Stimulated activated CD8-positive, alpha-beta memory T cell treated with anti-CD3 and anti-CD28 coated beads, Interleukin-4, amount 100 ng/mL, for 4 hours (primary cell): ENCODE measurements at places on chromosomes 12 and 14.

GRCh38 chr14:53529519-53529918, 376.4 kb upstream of the DDHD1 start:
- DNase-seq = no peak

GRCh38 chr14:104843442-104844305, 21.4 kb upstream of the CEP170B start:
- no peak for DNase-seq

DNA sequence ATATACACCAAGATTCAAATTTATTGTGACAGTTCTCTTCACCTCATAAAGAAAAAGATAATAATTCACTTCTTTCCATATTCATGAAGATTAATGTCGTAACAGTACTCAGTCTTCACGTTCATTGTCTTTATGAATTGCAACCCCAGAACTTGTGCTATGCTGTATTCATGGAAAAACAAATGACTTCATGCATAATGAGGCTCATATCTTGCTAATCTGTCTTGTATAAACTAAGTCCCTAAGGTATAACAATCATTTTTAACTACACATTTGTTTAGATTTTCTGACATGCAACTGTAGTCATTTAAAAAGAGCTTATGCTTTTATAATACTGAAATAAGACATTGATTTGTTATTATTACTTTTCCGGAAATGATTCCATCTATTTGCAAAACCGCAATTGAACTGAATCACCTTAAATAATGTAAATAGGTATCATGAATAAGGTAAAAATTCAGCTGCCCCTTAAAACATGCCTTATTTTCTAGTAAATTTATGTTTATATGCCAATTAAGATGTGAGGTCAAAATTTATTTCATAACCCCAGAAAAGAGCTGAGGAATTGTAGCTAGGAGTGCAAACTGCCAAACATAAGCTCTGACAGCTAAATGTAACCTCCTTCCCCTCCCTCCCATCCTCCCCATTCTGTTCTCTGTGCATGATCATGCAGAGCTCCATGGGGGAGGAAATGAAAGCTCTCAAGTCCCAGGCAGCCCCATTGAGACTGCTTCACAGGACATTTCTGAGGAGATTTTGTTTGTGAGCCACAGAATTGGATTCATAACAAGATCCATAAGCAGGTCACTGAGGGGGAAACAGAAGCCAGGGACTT, 301.6 kb downstream of the ATP23 start:
- no peak for DNase-seq

DNA sequence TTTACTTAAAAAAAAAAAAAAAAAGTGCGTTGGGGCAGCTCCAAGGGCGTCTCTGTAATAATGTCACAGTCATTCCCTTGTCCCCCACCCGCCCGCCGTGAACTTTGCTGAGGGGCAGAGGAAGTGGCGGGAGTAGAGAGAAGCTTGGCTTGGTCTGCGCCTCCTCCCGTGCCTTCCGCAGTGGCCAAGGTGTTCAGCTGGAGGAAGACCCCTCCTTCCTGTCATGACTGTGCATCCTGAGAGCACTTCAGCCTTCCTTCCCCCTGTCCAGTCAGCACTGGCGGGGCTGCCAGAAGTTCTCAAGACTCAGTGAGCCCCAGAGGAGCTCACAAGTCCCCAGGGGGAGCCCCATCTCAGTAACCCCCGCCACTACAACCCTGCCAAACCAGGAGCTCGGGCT, 32.2 kb downstream of the AACS start:
- no peak for DNase-seq

DNA sequence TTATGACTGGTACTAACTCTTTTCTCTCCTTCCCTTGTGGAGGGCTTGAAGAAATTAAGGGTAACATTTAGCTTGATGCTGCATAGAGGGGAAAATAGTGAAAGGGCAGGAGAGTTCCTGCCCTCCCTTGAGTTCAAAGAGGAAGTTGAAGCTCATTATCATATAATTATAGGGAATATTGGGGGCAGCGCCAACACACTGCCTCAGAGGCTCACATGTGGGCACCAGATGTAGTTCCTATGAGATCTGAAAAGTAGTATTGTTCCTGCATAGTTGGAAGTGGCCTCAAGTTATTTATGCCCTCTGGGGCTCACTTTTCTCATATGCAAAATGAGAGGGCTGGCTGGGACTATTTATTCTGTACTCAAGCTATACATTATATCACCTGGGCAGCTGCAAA, 33.0 kb upstream of the FGF23 start:
- no peak for DNase-seq

DNA sequence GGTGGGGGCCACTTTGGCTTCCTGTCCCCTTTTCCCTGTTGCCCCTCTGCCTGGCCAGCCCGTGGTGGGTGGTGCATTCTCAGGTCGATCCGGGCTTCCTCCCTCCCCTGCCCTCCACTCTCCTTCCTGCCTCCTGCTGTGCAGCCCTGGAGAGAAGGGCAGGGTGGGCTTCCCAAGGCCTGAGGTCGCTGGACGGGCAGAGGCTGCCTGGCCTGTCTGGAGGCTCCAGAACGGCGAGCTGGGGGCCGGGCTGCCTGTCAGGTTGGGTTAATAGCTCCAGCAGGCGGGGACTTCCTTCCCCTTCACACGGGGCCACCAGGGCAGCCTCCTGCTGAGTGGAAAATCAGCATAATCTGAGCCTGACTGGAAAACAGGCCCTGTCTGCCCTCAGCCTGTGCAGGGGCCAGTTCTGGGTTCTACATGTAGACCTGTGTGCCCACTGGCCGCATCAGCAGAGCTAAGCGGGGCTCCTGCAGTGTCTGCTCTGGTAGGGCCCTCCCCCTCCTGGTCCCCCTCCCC, 11.3 kb downstream of the KIF26A start:
- no peak for DNase-seq

DNA sequence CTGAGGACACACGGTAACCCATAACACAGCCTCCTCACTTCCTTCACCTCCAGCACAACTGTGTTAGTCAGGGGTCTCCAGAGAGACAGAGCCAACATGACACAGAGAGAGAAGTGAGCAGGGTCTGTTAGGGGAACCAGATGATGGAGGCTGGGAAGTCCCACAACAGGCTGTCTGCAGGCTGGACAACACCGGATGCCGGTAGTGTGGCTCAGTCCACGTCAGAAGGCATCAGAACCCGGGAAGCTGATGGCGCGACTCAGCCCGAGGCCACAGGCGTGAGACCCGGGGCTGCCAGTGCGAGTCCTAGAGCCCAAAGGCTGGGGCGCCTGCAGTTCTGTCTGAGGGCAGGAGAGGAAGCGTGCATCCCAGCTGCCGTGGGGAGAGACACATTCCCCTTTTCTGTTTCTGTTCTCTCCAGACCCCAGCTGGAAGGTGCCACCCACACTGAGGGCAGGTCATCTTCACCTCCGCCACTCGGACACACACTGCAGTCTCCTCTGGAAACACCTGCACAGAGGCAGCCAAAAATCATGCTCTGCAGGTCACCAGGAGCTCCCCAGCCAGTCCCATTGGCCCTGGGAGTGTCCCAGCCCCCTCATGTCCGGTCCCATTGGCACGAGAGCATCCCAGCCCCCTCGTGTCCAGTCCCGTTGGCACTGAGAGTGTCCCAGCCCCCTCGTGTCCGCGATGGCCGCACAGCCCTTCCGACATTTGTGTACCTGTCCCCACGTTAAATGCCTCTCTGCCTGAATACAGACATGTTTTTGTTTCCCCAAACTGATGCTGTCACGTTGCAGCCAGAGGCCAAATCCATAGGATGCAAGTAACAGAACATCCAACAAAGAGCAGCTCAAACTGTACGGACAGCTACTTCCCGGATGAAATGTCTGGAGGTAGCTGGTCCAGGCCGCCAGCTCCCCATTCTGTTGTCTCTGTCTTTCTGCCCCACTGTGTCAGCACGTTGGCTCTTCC, 7.9 kb upstream of the FBRSL1 start:
- DNase-seq = no peak

DNA sequence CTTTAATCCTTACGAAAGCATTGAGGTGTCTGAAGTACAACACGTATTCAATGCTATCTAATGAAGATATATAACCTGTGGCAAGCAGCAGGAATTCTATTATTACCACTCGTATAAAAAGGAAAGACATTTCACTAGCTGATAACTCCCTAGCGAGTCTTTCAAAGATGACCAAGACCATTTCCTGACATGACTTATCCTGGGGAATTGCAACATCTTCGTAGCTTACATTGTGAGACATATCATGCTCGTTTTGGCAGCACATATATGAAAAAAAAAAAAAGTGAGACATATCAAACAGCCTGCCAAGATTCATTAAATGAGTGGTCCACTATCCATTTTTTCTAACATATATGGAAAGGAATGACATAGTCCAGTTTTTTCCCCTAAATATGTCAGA, 337.0 kb downstream of the FSCB start:
- DNase-seq = no peak

GRCh38 chr12:225012-225411, 11.1 kb upstream of the SLC6A12 start:
- no peak for DNase-seq

DNA sequence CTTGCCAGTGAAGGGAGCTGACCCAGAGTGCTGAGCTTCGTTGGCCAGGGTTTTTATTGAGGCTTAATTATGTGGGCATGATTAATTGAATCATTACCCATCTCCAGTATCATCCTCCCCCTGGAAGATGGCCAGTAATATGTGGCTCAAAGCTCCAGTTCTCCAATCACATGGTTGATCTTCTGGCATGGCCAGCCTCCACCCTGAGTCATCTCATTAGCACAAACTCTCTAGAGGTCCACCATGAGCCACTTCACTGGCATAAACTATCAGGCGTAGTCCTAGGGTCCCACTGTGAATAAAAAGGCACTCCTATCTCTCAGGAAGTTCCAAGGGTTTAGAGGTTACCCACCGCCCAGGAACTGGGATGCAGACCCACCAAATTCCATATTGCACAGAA, 135.0 kb downstream of the ANO6 start:
- DNase-seq = no peak

DNA sequence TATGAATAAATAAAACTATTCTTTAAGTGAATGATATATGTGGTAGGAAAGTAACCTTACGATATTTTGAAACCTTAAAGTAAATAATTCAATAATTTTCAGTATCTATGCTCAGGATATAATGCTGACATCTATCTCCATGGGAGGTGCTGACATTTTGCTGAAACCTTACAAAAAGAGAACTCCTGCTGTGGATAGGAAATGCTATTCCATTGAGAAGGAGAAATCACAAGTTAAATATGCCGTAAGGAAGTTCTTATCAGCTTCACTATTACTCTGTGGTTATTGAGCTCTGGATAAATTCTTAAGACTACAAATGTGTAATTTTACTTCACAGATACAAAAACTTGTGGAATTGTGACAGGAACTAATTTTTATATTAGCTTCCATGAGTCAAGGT, 722.1 kb downstream of the TMTC2 start:
- DNase-seq = no peak

DNA sequence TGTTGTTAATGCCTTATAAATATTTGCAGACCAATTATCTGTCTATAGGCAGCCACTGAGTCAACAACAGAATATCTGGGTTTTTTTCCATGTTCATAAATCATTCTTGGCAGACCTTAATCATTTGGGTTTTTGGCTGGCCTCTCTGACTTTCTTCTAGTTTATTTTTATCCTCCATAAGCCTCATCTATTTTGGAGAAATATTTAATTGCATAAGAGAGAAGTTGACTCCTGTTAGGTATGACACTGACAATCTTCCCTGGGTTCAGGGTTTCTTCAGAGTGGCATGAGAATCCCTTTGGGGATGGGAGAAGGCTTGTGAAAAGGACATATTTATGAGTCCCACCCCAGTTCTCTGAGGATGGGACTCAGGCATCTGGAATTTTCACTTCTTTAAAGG, 299.8 kb downstream of the NRXN3 start:
- no peak for DNase-seq

DNA sequence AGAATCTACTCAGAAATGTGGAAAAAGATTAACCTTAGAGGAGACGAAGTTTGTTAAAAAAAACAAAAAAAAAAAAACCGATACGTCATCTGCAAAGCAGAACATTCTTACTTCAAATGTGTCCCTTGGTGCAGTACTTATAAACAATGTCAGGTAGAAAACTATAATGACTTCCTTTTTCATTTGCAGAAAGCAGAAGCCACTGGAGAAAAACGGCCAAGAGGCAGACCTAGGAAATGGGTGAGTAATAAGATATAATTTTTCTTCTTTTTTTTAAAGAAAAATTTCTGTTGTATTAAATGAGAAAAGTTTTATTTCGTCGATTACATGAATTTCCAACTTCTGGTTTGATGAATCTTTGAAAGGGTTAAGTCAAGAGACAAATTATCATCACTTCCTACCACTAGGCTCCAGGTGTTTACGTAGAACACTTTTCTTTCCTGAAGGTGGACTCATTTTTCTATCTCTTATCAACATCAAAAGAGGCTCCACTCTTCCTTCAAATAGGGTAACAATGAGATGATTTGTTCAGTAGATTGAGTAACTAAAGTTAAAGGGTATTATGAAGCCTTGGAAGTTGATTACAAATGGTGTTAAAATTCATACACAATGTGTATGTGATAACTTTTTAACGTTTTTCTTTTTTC, 14.2 kb downstream of the HMGA2 start:
- DNase-seq = no peak

GRCh38 chr14:56846970-56847930, 37.0 kb upstream of the OTX2 start:
- no peak for DNase-seq

DNA sequence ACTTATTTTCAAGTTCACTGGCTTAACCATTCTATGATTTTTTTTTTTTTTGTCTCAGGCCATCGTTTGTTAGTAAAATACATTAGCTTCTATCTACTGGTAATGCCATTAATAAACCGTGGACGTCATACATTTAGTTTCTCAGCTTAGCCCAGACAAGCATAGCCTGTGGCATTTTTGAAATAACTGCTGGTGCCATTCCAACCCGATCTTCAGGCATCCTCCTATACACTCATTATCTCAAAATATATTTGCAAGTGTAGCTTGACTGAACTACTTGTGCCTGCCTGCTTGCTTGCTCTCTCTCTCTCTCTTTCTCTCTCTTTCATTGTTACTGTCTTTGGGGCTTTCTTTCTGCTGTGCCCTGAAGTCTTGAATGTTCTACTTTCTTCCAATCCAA, 12.7 kb upstream of the MBIP start:
- DNase-seq = no peak

DNA sequence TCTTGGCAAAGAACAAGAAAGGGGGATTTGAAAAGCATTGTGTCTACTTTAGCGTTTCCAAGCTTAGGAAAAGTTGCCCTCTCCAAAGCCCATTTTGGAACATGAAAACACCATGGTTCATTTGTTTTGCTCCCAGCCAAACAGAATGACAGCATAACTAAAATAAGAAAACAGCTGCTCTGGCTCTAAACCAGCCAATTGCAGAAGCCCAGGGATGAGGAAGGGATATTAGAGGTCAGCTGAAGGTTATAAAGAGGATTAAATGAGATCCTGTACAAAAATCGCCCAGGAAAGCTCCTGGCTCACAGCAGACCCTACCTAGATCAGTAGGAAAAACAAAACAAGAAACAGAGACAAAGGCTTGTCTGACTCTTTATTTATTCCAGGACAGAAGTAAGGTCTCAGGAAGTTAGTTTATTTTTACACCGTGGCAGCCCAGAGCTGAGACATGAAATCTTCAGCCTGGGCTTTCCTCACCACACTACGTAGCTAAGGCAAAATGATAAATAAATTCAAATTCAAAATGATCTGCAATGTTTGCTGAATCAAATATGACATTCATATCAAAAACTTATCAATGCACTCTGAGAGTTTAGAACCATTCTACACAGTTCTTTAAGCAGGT, 25.9 kb downstream of the SPX start:
- no peak for DNase-seq
